Fibroblast of lung (primary cell): ENCODE measurements at places on chromosomes 6 and 20.

DNA sequence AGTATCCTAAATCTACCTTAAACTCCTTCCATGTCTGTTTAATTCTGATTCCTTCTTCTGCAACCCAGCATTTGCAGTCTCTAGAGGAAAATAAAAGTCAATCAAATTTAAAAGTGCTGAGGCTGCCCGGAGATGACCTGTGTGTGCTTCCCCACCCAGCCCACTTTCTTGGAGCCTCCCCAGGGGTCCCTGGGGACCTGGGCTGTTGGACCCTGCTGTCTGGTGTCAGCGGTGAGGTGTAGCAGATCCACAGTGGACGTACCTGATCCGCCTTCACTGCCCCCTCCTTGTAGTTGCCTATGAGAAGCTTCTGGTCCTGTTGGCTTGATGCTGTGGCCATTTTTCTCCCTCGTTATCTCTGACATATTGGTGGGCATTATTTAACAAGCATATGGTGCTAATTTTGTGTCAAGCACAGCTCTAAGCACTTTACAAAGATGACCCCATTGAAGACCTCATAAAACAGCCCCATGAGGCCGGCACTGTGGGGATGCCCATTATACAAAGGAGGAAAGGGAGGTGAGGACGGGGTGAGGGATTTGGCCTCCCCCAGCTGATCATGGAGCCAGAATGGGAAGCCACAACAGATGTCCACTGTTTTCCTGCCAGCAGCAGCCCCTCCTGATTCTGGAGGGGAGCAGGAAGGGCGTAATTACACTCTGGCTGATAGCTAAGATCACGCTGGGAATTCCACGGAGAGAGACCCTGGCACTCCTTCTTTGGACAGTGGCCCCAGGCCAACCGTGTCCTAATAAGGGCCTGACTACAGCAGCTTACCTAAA, 628.2 kb downstream of the CDH26 start:
- DNase-seq: no peak
- H3K27me3 ChIP-seq: no peaks in the 10 kb centered on the region
- no peaks in the 10 kb centered on the region for H3K36me3 ChIP-seq
- H3K27ac ChIP-seq: no peak overlapping the region

DNA sequence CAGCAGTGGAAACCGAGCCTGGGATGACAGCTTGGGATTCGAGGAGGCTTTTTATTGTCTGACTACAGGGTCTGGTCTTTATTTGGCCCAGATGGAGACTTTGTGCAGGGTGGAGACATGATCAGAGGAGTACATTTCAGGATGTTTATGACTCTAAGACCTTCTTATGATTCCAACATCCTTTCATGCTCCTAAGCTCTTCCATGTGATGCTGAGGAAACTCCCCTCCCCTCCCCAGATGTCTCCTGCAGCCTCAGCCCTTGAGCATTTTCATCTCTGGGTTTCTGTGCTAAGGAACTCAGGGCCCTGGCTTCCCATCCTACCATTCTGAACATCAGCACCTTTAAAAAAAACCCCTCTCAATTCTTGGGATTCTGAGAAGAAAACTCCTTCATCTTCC, 186.6 kb downstream of the SOX4 start:
- no peak overlapping the region for H3K4me3 ChIP-seq
- H3K27ac ChIP-seq: no peak overlapping the region
- H3K36me3 ChIP-seq: no peaks in the 10 kb centered on the region

- DNase-seq: peak; percentile 55
- no peak overlapping the region for H3K4me3 ChIP-seq
These were observed 163.3 kb downstream of the VEGFA start for GRCh38 chr6:43933148-43933885.

GRCh38 chr6:46661483-46661882, 8.7 kb downstream of the SLC25A27 start:
- H3K27me3 ChIP-seq: no peaks in the 10 kb centered on the region
- H3K36me3 ChIP-seq: no peaks in the 10 kb centered on the region
- no peak overlapping the region for H3K4me3 ChIP-seq
- no peaks in the 10 kb centered on the region for H3K4me1 ChIP-seq
- no peak overlapping the region for H3K27ac ChIP-seq
- DNase-seq: no peak

DNA sequence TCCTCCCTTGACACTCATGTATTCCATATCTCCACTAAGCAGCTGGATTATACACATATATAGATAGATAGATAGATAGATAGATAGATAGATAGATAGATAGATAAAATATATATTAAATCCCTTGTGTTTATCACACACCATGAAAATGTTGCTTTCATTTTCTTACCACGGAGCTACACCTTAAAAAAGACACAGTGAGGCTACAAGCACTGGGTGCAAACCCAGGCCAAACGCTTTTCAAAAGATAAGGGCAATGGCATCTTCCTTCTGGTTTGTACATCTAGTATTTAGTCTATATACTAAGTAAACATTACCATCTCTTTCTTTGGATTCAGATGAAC, 377.1 kb downstream of the ESR1 start:
- no peaks in the 10 kb centered on the region for H3K36me3 ChIP-seq
- H3K27ac ChIP-seq: no peak overlapping the region
- H3K4me1 ChIP-seq: no peaks in the 10 kb centered on the region

DNA sequence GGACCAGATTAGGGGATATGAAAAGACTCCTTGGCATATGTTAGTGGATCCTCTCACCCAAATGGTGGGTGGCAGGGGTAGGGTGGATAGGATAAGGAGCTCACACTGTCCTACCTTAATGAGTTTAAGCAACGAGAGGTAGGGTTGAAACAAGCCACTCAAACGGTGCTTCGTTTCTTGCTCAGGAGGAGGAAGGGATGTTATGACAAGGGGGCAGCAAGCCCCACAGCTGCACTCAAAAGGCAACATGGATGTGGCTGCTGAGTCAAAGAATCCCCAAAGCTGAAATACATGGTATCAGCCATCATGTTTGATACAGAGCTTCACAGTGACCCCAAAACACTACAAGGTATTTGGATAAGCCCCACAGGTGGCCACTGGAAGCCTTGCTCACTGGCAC, 8.4 kb upstream of the IDH3B start:
- H3K4me1 ChIP-seq: no peaks in the 10 kb centered on the region
- no peak for DNase-seq
- no peaks in the 10 kb centered on the region for H3K36me3 ChIP-seq
- no peak overlapping the region for H3K4me3 ChIP-seq
- no peaks in the 10 kb centered on the region for H3K27me3 ChIP-seq

GRCh38 chr6:73743556-73743955, 47.6 kb downstream of the CD109 start:
- no peaks in the 10 kb centered on the region for H3K27me3 ChIP-seq
- no peak overlapping the region for H3K27ac ChIP-seq
- no peak overlapping the region for H3K4me3 ChIP-seq
- DNase-seq: peak; percentile 32

- no peaks in the 10 kb centered on the region for H3K4me1 ChIP-seq
- H3K36me3 ChIP-seq: no peaks in the 10 kb centered on the region
- no peak overlapping the region for H3K27ac ChIP-seq
- peaks cover 10% of the 10 kb centered on the region for H3K27me3 ChIP-seq
- H3K4me3 ChIP-seq: no peak overlapping the region
These were observed 11.2 kb upstream of the SERPINB9 start for GRCh38 chr6:2914318-2914660.

- peak overlapping the region; percentile 70 for H3K4me3 ChIP-seq
- no peaks in the 10 kb centered on the region for H3K27me3 ChIP-seq
- H3K27ac ChIP-seq: peak overlapping the region; percentile 89
- H3K4me1 ChIP-seq: peaks cover 8% of the 10 kb centered on the region
- peak; percentile 60 for DNase-seq
These were observed 526 bp downstream of the SOD2 start for GRCh38 chr6:159692303-159693127.
